ENCODE measurements at places on chromosomes 7 and 10.

- no peak for DNase-seq
These were observed 233.8 kb upstream of the PRKCQ start for GRCh38 chr10:6813856-6814255.

DNA sequence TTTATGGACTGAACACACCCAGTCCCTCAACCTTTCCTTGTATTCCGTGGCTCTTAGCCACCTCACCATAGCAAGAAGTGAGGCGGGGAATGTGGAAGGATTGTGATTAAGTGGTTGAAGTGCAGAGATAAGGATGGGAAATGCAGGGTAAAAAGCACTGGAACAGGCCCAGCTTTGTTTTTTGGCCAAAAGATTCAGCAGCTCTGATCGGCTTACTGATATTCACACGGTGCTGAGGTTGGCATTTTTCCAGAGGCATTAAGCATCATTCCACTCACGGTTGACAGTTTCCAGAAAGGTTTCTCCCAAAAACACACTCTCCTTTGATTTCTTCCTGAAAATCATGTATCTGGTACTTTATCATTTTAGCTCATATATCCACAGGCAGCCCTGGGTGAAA is 544.2 kb downstream of the CNTNAP2 start:
- DNase-seq = no peak

GRCh38 chr10:59678884-59679301 is 30.8 kb downstream of the SLC16A9 start:
- DNase-seq = no peak

DNA sequence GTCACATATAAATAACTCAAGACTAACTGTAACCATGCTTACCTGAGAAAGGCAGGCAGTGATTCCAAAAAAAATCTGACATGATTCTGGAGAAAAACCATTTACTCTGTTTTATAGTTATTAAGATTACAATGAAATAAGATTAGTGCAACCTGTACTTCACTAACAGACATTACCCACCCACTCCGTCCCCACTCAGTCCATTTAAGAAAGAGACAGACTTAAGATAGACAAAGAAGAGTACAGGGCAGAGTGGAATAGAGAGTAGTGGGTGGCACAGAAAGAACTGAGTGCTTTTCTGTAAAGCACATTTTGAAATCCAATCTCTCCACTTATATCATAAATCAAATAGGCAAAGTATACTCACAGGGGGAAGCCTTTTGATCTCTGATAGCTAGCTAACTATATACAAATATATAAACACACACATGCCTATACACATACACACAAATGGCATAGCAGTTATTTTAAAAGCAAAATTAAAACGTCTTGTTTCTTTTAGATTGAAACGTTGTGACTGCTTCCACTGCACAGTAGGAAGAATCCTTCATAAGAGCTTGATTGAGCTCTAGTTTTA is 11.9 kb downstream of the PAXIP1 start:
- DNase-seq = no peak

- no peak for DNase-seq
These were observed 225.7 kb downstream of the TNS3 start for GRCh38 chr7:47356261-47356660.

GRCh38 chr7:5413449-5413786 is 10.2 kb downstream of the TNRC18 start:
- no peak for DNase-seq

DNA sequence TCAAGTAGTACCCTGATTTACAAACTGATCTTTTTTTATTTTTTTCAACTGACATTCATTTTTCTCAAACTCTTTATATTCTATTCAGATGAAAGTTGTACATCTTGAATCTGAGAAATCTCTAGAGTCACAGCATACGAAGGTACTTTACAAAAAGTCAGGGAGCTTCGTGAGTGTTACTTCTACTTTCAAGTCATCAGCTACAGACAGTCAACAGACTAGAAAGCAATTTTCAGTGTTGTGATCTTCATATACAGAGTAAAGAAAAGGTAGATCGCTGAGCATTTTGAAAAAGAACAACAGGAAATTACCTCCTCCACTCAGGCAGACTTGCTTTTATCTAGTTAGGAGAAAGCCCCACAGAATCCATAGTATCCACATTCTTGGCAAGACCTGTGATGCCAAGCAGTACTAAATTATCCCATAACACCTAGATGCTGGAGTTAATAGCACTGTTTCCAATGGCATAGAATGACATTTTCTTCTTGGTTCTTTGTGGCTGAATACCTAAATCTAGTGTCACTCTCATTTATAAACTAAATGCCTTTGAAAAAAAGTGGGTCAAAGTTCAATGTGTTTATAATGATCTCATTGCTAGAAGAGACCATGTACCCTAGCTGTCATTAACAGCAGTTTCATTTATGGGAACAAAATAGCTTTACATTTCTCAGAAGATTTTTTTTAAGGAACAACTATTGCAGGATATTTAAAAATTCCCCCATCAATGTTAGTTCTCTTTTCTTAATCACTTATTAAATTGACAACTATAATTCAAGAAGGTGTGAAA is 12.0 kb upstream of the ZNF800 start:
- DNase-seq = no peak

DNA sequence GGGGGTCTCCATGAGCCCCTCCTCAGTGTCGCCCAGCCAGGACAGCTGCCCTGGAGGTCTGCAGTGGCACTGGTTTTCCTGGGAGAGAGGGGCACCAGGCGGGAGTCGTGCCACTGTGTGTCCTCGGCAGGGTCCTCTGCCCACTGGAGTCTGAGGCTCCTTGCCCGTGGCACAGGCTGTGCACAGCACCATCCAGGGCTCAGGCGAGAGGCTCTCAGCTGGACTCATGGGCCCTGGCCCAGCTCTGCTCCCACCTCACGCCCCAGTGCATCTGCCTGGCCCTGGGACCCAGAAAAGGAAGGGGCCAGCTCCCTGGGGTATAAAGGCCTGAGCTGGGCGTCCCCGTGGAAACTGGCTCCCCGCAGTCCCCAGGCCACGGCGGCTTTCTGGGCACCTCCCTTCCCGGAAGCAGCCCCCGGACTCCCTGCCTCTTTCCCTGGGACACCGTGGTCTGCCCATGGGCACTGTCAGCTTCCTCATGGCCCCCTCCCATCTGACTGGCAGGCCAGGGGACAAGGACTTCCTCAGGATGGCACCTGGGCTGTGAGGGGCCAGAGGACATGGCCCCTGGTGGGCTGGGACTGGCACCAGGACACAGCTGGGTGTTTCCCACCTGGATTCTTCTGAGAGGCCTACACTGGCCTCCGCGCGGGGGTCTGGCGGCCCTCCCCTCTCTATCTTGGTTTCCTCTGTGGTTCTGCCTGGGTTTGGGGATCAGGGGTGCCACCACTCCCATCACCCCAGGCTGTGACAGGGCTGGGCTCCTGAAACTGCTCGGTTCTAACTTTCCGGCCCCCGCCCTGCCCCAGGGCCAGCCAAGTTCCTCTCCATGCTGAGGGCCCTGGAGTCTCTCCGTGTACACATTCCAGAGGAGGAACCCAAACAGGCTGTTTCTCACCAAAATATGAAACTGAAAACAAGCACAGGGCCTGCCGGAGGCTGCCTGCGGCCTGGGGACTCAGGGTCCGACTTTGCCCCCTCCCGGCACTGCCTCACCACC is 5.5 kb downstream of the FOXL3 start:
- no peak for DNase-seq

- DNase-seq = no peak
These were observed 92.4 kb upstream of the JCAD start for GRCh38 chr10:30151581-30152389.

GRCh38 chr10:68406111-68406814 is 814 bp downstream of the RUFY2 start:
- DNase-seq = no peak

- DNase-seq = no peak
These were observed 330.7 kb downstream of the ELMO1 start for GRCh38 chr7:37118004-37118403.

GRCh38 chr7:90461219-90461618 is 8.2 kb upstream of the PTTG1IP2 start:
- peak; percentile 13 for DNase-seq

DNA sequence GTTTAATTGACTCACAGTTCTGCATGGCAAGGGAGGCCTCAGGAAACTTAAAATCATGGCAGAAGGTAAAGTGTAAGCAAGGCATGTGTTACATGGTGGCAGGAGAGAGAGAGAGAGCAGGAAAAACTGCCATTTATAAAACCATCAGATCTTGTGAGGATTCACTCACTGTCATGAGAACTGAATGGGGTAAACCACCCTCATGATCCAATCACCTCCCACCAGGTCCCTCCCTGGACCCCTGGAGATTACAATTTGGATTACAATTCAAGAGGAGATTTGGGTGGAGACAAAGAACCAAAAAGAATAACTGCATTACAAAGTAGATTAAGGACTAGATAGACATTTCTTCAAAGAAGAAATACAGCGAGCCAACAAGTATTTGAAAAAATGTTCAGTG is 324.1 kb downstream of the THSD7A start:
- no peak for DNase-seq

- no peak for DNase-seq
These were observed 101.7 kb upstream of the ZNF438 start for GRCh38 chr10:31133251-31133791.

DNA sequence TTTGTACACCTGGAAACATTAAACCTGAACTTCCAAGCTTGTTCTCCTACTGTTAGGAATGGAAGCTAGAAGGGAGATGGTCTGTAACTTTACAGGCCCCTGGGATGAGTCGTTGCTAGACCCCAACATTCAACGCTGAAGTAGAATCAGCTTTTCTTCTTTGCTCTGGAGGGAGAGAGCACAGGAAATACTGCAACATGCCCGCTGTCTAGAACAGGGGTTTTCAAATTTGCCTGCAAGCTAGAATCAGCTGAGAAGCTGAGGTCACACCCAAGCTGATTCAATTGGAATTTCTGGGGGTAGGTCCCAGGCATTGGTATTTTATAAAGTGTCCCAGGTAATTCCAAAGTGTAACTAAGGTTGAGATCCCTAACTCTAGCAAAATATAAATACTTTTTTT is 219.7 kb downstream of the PRPF18 start:
- DNase-seq = no peak

- DNase-seq = no peak
These were observed 53.7 kb upstream of the DOCK1 start for GRCh38 chr10:126851414-126852108.

DNA sequence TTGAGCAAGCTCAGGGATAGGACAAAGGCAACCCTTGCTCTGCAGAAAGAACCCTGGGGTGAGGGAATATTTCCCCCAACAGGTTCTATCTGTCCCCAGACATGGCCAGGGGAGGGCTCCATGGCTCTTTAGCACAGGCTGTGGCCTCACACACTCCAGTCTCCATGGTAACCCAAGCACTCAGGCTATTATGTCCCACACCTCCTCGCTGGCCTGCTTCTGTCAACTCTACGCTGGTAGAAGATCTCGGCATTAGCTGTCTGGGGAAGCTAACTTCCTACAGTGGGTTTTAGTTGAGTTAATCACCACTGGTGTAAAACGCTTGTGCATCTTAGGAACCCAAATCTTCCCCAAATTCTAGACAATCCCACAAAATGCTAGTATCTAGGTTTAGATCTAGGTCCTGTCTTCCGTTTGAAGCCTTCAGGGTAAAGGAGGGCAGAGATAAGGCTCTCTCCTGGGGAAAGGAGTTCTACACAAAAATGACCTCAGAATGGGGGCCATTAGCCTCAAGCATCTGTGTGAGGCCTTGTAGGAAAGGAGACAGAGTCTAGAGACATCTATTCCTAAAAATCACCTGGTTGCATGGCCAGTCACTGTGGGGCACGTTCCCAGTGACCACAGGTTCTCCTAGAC is 36.7 kb upstream of the SLIT1 start:
- no peak for DNase-seq

DNA sequence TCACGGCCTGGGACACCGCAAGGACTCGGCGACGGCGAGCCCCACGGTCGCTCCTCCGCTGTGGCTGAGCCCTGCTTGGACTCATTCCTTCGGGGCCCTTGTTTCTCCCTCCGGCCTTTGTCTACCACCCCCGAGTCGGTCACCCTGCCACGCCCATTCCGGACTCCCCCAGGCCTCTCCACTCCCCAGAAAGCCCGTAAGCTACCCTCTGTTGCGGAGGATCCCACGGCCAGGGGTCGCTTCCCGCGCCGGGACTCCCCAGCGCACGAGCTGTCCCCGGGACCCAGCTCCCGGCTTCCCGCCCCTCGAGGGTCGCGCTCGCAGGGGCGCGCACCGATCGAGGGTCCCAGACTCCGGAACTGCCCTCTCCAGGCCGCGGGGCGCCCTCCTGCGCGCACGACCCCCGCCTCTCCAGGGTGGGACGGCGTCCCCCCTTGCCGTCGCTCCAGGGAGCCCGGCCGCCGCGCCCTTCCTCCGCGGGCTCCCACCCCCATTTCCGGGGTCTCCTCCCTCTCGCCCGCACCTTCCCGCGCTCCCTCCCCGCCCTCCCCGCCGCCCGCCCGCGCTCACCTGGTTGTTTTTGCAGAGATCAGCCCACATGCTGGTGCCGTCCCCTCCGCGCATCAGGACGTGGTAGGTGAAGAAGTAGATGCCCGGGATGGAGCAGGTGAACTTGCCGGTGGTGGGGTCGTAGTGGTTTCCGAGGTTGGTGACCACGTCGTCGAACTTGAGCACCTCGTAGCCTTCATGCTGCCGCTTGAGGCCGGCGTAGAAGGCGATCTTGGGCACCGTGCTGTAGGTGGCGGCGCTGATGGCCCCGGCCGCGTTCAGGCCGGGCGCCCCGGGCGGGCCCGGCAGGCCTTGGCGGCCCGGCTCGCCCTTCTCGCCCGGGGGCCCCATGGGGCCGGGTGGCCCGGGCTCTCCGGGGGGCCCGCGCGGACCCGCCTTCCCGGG is 1.5 kb downstream of the C1QL3 start:
- no peak for DNase-seq

- DNase-seq = no peak
These were observed 79.9 kb upstream of the EN2 start for GRCh38 chr7:155377838-155378579.

GRCh38 chr10:650441-650851 is 39.0 kb downstream of the DIP2C start:
- no peak for DNase-seq

DNA sequence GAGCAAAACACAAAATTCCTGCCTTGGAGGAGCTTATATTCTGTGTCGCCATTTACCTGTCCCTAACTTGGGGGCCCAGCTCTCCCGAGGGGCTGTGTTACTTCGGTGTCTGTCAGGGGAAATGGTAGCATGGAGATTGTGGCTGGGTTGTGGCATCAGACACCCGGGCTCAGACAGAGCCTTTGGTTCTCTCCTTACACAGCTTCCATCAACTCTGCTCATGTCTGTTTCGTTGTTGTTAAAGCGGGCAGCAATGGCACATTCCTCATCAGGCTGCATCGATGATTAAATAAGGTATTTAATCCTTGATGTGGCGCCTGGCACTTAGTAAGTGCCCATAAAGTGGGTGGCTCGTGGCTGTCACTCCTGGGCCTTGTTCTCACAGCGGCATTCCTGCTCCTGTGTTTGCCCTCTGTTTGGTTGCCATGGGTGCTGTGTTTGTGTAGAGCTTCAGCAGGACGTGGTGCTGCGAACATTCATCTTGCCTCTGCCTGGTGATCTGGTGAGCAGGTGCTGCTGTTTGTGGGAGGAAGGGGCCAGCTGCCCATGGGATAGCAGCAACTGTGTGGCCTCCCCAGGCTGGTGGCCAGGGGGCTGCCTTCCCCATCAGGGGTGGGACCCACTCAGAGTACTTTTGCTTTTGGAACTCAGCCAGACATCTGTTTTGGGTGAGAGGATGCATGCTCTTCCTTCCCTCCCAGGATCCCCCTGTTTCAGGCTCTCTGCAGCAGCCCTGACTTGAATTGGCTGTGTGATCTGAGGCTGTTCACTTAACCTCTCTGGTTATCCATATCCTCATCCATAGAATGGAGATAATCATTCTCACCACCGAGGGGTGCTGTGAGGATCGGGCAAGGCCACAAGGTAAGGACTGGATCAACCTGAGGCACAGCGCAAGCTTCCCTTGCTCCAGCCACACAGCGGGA is 207.2 kb upstream of the SVIL start:
- DNase-seq = no peak

GRCh38 chr7:73530800-73531199 is 8.7 kb upstream of the BAZ1B start:
- no peak for DNase-seq
